OCI-M1 (cell line): ENCODE measurements at places on chromosomes 3 and 15.
A peak's percentile ranks its signal among the peaks of the same experiment; 100 is the strongest.

- peak; percentile 37 for DNase-seq
These were observed 753 bp downstream of the PLCH1 start for GRCh38 chr3:155744010-155744625.

GRCh38 chr15:26128611-26129140 is 265.5 kb upstream of the ATP10A start:
- no peak for DNase-seq

DNA sequence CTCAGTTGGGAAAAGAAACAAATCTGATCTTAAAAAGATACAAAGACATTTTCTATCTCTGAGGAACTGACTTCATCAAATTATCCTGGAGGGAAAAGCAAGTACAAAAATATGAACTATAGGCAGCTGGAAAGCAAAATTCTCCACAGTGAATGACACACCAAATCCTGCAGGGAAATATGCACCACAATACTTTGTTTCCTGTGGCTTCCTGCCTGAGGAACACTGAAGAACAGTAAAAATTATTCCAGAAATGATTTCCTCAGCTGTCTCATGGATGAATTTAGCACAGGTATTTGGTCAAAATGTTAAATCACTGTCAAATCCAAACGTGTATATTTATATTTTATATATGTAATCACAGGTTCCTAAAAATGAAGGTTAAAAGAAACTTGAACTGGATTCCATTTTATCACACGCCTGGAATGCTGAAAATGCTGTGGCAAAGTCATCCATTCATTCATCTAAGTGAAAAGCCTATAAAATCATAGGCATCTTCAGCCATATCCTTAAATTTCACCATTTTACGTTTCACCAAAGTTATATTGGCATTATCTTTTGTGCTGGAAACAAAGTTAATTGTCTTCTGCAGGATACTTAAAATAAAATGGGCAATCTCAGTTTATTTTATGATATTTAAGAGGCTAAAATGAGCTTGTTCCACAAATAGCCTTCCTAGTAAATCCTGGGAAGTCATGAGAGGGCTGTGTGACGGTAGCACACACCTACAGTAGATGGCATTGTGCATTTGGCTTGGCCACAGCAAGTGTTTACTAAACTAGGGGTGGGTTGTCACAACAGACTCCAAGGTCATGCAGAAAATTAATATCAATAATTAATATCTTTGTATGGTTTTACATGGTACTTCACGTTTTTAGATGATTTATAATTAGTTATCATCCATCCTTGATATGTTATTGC is 19.3 kb upstream of the TSC22D2 start:
- DNase-seq = no peak

- DNase-seq = peak; percentile 47
These were observed 103.0 kb downstream of the RPL22L1 start for GRCh38 chr3:170766823-170767575.

GRCh38 chr3:163785693-163786092 is 1292.6 kb downstream of the SI start:
- DNase-seq = peak; percentile 20

DNA sequence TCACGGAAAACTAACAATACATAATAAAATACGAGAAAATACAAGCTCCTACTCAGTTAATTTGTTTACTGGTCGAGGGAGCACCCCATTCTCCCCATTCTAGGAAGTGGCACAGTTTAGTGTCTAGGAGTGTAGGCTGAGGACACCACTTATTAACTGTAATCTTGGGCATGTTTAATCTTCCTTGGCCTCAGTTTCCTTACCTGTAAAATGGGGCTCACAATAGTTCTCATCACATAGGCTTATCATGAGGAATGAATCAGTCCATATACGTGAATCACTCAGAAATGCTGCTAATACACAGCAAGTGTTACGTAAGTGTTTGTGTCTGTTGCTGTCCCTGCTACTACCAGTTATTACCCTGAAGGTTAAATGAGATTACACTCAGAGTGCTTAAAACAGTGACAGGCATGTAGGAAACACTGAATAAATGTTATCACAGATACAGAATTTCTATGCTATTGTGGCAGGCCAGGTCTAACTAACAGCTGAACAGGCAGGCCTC is 210.2 kb downstream of the OSBPL10 start:
- no peak for DNase-seq

GRCh38 chr15:78979456-78980320 is 34.8 kb upstream of the CTSH start:
- DNase-seq = peak; percentile 65

DNA sequence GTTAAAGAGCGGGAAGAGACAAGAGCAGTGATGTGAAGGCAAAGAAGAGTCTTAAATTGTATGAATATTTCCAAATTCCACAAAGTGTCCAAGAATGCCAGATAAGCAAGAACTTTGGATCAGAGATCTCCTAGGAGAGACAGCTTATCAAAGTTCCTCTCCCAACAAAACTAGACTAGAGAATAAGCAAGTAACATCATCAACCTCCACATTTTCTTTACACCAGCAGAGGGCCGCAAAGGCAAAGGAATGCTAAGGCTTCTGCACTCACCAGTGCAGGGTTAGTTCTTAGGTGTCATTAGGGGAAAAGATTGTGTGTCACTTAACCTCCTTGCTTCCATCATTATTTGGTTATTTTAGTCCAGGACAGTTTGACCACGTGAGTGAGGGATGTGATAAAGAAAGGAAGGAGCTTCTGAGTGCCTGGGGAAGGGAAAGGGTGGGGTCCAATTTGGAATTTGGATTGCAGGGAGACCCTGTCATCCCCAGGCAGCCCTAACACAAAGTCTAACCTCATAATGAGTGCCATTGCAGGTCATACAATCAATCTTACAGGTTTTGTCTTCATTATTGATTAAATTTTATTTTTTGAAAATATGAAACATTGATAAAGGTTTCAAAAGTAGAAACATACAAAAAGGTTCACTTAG is 7.5 kb upstream of the CMTM6 start:
- DNase-seq = peak; percentile 88

DNA sequence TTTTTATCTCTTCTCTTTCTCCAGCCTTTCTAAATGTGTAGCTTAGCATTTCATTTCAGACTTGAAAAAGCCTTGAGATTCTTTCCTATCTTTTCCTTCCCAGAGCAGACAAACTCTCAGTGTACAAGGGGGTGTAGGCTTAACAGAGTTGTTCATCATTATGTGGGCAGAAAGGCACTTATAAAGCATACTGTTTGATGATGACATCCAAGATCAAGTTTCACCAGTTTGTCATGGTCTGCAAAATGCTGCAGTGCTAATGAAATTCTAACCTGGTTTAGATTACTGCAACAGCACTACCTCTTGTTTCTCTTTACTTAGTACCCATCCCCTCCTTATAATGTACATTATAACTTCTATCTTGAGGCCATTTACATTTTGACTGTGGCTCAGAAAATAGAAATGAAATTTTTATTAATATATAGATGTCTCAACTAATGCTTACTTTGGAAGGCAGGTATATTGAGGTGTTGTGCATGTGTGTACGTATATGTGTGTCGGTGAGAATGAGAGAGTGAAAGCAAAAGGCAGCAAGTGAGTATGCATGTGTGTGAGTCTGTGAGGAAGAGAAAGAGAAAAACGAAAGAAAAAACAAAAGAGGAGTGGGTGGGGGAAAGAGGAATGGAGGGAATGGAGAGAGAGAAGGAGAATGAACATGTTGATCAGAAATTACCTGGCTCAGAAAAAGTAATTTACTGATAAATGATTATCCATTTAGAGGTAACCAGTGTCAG is 1043.6 kb downstream of the TUSC7 start:
- DNase-seq = peak; percentile 61

DNA sequence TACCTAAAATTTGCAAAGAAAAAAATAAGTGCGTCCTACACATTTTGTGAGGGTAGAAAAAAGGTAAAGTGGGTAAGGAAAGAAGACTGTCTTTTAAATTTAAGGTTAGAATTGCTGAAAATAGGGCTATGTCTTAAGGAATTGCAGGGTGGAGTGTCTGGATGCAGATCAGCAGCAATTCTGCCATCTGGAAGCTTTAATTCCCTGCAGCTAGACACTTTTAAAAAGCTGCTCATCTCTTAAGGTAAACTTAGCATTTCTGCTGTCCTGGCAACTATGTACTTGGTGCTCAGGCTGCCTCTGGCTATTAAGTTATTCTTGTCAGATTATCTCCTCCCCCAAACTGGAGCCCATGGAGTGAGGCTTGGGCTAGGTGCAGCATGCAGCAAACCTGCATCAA is 420.2 kb downstream of the SI start:
- DNase-seq = no peak

- DNase-seq = no peak
These were observed 176.1 kb upstream of the CHL1 start for GRCh38 chr3:20421-20820.

DNA sequence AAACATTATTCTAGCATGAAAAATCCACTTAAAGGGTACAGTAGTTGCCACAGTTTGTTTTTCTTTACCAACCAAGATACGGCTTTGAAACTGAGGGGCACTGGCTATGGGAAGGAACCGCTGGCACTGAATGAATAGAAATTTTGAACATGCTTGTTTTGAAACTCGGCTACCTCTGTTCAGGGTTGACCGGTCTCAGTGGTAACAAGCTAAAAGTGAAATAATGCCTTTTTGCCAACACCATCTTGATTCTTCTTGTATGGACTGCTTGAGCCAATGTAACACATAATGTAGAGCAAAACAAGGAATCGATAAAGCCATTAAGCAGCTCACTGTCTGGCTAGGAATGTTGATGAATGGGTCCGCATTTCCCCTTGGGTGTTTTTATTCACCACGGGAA is 36.5 kb downstream of the PTPRG start:
- DNase-seq = no peak

GRCh38 chr15:32677238-32677750 is 35.8 kb downstream of the SCG5 start:
- DNase-seq = peak; percentile 6

GRCh38 chr3:182165234-182165633 is 453.5 kb downstream of the SOX2 start:
- DNase-seq = no peak

GRCh38 chr3:18892047-18892446 is 256.3 kb upstream of the KCNH8 start:
- no peak for DNase-seq

- DNase-seq = no peak
These were observed 68.1 kb downstream of the USF3 start for GRCh38 chr3:113628316-113628715.

- peak; percentile 72 for DNase-seq
These were observed 152.9 kb downstream of the XXYLT1 start for GRCh38 chr3:195117978-195118581.

GRCh38 chr3:122265957-122266356 is 59.1 kb upstream of the CSTA start:
- peak; percentile 29 for DNase-seq

GRCh38 chr15:53434174-53434678 is 325.2 kb downstream of the WDR72 start:
- no peak for DNase-seq

GRCh38 chr3:128196647-128197046 is 43.4 kb downstream of the EEFSEC start:
- no peak for DNase-seq

DNA sequence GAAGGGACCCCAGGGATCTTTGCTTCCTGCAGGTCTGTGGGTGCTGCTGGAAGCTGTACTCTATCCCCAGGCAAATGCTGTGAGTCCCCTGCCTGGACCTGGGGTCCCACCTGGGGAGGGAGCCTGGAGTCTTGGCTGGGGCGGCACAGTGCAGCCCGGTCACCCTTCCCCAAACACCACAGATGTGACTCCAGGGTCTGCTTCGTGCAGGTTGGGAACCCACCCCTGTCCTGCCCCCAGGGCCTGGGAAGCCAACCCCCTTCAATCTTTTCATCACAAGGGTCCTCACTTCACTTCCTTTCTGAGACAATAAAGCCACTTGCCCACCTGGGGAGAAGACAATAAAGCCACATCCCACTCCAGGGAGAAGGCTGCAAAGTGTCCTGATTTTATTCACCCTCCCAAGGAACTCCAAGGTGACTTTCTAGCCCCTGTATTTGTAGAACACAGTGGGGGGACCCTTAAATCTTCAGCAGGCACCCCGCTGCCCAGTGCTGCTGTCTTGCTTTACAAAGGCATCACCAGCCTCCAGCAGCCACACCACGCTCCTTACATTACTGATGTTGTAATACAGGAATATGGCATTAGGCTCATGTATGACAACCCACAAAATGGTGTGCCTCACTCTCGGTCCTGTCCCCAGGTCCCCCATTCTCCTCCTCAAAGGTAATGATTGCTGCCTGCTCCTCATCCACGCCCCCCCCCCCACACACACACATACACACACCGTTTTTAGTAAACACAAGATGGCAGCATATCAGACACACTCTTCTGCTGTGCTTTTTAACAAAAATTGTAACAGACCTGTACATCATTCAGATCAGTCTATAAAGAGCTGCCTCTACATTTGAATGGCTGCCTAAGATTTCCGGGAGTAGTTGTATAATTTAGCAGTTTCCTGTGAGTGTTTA is 9.9 kb downstream of the C3orf22 start:
- DNase-seq = no peak

DNA sequence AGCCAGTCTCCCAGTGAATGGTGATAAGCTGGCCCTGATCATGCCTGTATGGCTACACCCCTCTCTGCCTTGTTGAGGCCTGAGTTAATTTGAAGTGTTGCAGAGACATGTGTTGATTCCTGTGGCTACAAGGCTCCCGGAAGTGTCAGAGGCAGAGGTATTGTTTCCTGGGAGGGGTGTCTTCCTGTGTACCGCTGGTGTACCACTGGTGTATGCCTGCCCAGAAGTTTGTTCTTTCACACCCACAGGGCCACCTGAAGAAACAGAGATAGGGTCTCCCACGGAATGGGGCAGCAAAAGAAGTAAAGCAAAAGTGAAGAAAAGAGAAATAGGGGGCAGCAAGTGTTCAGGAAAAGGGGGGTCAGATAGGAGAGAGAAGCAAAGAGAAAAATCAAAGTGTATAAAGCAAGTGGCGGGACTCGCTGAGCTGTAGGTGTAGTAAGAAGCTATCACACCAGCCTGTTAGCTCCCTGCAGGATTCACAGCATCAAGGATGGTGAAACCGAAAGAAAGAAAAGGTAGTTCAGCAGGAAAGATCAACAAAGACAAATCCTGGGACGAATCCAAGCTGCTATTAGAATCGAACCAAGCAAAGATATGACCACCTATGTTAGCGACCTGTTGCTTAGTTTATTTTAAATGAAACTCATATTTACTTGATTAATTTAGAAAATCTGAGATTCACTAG is 36.6 kb upstream of the CD47 start:
- DNase-seq = no peak

- no peak for DNase-seq
These were observed 411.5 kb downstream of the RAP2B start for GRCh38 chr3:153573481-153573880.

GRCh38 chr3:9809239-9809614 is 835 bp upstream of the TTLL3 start:
- no peak for DNase-seq

DNA sequence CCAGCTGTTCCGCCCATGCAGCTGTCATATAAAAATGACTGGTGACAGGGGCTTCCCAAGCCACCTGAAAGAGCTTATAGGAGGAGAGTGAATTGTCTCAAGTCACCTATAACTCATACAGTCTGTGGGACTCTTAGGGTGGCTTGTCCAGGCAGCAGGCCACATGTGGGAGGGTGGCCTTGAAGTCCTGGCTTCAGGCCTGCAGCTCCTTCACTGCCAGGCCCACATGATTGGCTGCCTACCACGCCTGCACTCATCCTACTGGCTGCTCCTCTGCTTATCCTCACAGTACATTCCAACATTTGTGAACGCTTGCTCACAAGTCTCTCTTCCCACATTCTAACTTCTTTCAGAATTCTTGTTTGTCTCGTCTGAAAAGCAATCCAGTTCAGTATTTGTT is 41.1 kb upstream of the TIPARP start:
- DNase-seq = no peak

- DNase-seq = no peak
These were observed 275.9 kb upstream of the TPM1 start for GRCh38 chr15:62766599-62766998.
